ENCODE measurements at places on chromosomes 2 and 18.

GRCh38 chr2:152200565-152201465 lies 25.3 kb upstream of the STAM2 start:
- no peak for DNase-seq

- no peak for DNase-seq
Observed at GRCh38 chr2:191411472-191411871, 166.3 kb downstream of the MYO1B start.

DNA sequence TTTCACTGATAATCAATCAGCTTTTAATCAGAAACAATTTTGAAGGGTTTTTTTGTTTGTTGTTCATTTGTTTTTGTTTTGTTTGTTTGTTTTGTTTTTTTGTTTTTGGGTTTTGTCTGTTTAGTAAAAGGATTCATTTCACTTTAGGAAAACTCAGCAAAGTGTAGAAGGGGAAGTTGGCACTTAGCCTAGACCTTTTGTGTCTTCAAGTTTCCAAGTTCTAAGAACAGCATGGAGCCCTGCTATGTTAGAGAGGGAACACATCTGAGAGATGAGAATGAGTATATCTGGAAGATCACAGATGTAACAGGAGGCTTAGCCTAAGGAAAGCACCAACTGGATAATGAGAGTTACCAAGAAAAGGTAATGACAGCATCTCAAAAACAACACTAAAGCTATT lies 501.5 kb downstream of the ERBB4 start:
- no peak for DNase-seq

DNA sequence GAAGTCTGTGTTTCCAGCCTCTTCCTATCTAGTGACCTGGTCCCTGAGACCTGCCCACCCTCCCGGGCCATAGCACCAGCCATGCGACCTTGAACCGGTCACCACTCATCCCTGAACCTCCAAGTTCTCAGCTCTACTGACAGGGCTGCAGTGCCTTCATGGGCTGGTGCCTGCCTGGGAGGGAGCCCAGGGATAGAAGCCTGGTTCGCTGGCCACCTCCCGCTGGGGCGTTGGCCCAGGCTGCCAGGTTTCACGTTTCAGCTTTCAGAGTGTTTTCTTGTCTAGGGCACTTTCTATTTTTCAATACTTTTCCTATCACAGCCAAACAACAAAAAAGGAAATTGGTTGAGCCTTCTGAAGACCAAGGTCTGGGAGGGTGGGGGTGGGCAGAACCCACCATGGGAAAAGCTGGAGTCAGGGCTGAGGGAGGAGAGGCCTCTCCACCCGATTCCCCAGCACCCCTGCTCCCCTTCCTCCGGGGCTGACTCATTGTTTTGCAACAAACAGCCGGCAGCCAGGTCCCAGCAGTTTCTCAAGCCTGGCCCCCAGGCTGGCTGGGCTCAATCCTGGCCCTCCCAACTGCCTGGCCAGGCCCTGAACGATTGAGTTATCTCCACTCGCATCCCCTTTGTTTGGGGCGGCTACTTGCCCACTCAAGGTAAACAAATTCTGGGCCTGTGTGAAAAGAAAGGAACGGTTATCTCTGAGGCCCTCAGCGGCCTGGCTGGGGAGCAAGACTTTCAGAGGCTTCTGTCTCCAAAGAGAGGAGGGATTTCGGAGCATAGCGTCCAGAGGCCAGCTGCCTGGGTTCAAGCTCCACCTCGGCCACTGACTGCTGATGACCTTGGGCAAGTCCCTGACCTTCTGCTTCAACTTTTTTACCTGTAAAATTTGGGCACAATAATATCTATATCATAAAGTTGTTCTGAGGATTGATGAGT lies 47.5 kb downstream of the ZFP36L2 start:
- DNase-seq, result peak; percentile 76

GRCh38 chr18:22275706-22276333 lies 106.4 kb downstream of the GATA6 start:
- no peak for DNase-seq
